ENCODE measurements at places on chromosomes 13 and 19.

- peaks cover 14% of the 10 kb centered on the region for H3K36me3 ChIP-seq
- H3K4me3 ChIP-seq, result peak overlapping the region; percentile 39
- DNase-seq, result peak; percentile 91
- peaks cover 23% of the 10 kb centered on the region for H3K4me1 ChIP-seq
Measured at GRCh38 chr19:49338691-49339300, 3.6 kb downstream of the CD37 start.

- no peaks in the 10 kb centered on the region for H3K4me1 ChIP-seq
- no peak for DNase-seq
- no peaks in the 10 kb centered on the region for H3K27me3 ChIP-seq
- H3K27ac ChIP-seq, result no peak overlapping the region
- H3K36me3 ChIP-seq, result no peaks in the 10 kb centered on the region
Measured at GRCh38 chr13:94168783-94169453, 310.6 kb downstream of the DCT start.

- H3K4me3 ChIP-seq, result no peak overlapping the region
- H3K27ac ChIP-seq, result no peak overlapping the region
- H3K4me1 ChIP-seq, result no peaks in the 10 kb centered on the region
- H3K27me3 ChIP-seq, result no peaks in the 10 kb centered on the region
- no peaks in the 10 kb centered on the region for H3K36me3 ChIP-seq
Measured at GRCh38 chr13:47019977-47020376, 123.1 kb upstream of the HTR2A start.

DNA sequence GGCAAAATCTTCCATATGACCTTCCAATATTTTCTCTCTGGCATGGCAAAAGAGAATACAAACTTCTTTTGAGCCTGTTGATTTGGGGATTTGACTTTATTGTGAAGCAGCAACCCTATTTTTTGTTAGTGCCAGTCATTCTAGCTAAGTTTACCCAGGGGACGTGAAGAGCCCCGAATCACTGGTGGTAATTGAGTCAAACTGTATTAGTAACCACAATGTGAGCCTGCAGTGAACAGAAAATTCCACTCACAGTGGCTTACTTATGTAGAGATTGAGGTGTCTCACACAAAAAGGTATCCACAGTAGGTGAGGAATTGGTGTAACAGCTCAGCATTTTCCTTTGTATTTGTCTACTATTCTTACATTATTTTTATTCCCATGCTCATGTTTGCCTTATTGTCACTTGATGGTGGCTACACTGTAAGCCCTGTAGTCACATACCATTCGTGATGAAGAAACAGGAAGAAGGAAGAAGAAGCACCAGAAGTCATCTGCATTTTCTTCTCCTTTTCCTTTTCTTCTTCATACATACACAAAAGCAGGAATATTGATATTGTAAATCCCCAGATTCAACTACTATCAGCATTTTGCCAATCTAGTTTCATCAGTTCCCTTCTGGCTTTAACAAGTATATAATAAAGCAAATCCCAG, 33.3 kb upstream of the MYCBP2 start:
- H3K4me1 ChIP-seq, result no peaks in the 10 kb centered on the region
- DNase-seq, result no peak
- no peaks in the 10 kb centered on the region for H3K27me3 ChIP-seq
- no peak overlapping the region for H3K27ac ChIP-seq
- H3K36me3 ChIP-seq, result no peaks in the 10 kb centered on the region
- H3K4me3 ChIP-seq, result no peak overlapping the region

DNA sequence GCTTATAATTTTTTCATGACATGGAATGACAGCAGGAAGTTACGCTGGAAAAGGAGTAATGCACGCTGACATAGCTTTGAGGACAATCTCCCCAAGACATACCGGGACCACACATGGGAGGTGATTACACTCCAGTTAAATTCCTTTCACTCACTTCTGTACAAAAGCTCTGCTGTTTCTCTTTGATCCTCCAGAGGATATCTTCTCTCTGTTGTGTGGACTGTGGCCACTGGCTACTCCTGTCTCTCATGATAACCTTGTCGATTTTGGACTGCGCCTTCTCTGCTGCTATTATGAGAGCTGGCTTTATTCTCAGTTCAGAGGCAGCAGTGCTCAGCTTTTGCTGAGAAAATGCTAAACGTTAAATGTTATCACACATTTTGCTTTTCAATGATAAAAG, 464.6 kb downstream of the FGF9 start:
- no peak overlapping the region for H3K27ac ChIP-seq
- H3K4me3 ChIP-seq, result no peak overlapping the region
- H3K4me1 ChIP-seq, result no peaks in the 10 kb centered on the region
- no peaks in the 10 kb centered on the region for H3K36me3 ChIP-seq
- DNase-seq, result no peak
